ENCODE measurements at places on chromosomes 13 and 19.

- no peak for DNase-seq
These were observed at the start of gene PPFIA3 for GRCh38 chr19:49119411-49120324. Gene PPFIA3, plus strand, starts transcription at chr19:49119544. Its CDS starts 8,330 bp downstream, at chr19:49127874.

GRCh38 chr13:30240608-30241007 is 66.7 kb downstream of the KATNAL1 start:
- DNase-seq, result no peak

- no peak for DNase-seq
These were observed 10.7 kb downstream of the ZNF846 start for GRCh38 chr19:9757544-9758501.

- DNase-seq, result no peak
These were observed 2.6 kb downstream of the PTPRS start for GRCh38 chr19:5337708-5338655.

GRCh38 chr19:39078436-39079200 is 5.5 kb upstream of the ACP7 start:
- no peak for DNase-seq

- no peak for DNase-seq
These were observed 21.7 kb downstream of the BICRA start for GRCh38 chr19:47630594-47630993.

DNA sequence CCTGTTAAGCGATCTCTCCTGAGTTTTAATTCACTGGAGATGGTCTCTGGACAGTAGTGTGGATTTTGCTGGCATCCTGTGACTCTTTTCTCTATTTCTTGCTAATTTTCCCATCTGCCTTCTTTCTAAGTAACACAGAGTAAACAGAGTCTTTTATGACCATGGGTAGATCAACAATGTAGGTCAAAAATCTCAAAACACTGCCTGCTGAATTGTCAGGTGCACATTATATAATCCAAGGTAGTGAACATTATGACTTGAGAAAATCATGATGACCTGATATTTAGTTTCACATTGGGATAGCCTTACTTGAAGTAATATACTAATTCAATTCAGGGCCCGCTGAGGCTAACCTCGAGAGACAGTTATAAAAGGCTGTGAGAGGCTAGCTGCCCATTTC is 180.7 kb downstream of the TDRD3 start:
- DNase-seq, result no peak

DNA sequence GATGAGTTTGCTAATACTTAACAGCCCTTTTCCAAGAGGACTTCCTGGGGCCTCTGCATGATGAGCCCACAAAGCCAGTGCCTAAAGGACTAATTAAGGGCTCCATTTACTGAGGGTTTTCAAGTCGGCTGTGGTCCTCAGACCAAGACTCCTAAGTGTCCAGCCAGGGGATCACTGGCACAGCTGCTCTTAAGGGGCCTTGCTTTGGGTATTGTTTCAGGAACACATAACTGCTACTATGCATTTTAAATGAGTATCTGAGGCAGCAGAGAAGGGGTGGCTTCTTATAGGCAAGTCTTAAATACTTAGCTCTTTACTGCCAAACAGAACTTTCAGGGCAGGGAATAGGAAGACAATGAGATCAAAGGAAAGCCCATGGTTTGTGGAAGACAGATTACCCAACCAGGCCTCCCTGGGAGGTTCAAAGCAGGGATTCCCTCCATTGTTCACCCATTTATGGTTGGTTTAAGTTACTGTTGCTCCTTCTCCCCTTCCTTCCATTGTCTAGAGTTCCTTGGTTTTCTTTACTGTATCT is 61.9 kb downstream of the TNFRSF19 start:
- DNase-seq, result no peak

DNA sequence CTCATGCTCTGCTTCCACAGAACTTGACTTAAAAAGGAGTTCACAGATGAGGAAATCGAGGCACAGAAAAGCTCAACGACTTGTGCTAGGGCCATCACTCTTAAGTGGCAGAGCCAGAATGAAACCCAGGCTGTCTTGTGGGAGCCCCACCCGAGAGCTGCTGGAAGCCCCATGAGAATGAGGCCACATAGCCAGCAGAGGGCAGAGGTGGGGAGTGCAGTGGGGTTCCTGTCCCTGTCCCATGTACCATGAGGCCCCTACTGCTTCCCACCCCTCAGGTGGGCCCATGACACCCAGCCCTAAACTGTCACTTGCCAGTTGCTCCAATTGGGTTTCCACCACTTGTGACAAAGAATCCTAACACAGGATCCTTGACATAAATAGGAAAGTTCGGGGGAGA is 175.9 kb downstream of the IRS2 start:
- DNase-seq, result peak; percentile 16

GRCh38 chr13:112752711-112753541 is 63.1 kb downstream of the ATP11A start:
- no peak for DNase-seq

DNA sequence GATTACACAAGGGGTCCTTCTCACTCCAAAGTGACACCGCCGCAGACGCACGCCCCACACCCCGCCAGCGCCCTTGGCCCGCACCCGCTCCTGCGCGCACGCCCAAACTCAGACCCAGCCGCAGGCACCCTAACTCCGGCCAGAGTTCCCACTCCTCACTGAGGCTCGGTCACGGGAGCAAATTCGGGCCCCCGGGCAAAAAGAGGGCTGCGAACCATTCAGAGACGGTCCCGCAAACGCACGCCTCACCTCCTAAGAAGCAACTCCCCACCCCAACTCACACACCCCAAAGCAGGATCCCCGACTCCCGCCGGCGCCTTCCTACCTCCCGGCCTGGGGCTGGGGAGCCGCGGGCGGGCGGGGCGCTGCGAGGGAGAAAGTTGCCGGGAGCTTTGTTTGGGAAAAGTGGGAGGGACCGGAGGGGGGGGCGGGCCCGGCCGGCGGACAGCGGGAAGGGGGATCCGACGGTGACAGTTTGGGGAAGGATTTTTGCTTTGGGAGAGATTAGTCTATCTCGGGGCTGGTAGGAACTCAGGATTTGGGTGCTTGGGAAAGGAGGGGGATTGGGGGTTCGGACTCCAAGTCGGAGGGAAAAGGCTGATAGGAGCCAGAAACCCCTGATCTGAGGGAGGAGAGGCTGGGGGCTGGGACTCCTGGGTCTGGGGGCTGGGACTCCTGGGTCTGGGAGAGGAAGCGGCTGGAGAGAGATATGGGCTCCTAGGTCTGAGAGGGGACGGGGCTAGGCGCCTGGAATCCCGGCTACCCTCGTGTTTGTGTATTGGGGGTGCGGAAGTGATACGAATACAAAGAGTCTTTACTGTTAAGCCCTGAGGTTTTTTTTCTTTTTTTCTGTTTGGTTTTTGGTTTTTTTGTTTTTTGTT is at the start of gene TEAD2:
TEAD2 (minus strand) TSS at position 369 of the 881 bp plus-strand sequence. CDS start 2,341 bp downstream, outside the sequence.
- DNase-seq, result no peak
